Neural crest cell (in vitro differentiated cells): ENCODE measurements at places on chromosomes 4 and X. TPM values are rescaled to one million over a fixed set of nuclear protein-coding genes. Genes with fewer than 3 reads are reported as not detected.

DNA sequence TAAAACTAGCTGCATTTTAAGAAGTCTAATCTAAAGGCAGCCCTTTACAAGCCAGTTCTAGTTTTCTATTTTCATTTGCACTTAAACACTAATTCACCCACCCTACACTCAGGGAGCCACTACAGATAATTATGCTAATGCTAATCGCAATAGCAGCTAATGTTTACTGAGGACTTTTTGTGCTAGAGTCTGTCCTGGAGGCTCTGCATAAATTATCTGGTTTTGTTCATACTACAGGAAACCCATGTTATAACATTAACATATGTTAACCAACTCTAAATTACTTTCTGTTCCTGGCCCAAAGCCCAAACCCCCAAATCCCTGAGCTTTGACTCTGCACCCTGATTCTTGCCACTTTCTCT is 480 bp upstream of the RADX start:
- DNase-seq, result no peak

DNA sequence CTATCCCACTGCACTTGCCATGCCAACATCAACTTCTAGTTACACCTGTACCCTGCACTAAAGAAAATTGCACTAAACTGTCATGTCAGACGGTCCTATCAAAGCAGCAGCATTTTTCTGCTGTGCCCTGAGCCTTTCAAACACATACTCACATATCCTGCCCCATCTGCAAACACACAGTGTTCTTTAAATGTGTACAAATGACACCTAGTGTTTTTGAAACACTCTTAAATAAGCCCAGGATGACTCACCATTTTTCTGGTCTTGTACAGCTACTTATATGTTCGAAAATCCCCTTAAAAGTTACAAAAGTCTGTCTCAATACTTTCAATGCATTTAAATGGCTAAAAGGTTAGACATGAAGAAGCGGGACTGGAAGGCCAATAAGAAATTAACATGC is 346.7 kb upstream of the PPARGC1A start:
- DNase-seq, result no peak

- no peak for DNase-seq
Measured at GRCh38 chr4:61933527-61933926, 733.4 kb downstream of the ADGRL3 start.

The HTR2C gene
- 0.07 and 0.09 TPM in 2 replicates for total RNA-seq
